ENCODE measurements at places on chromosomes 5 and 9. TPM values are rescaled to one million over a fixed set of nuclear protein-coding genes. Genes with fewer than 3 reads are reported as not detected.

LRRC19 gene
- not detected for polyA plus RNA-seq

PCDHB11 gene
- 0.31 TPM for polyA plus RNA-seq

PAEP gene
- polyA plus RNA-seq, result not detected

BTNL8 gene
- polyA plus RNA-seq, result 0.42 TPM

GDNF gene
- polyA plus RNA-seq, result 0.22 TPM

NIPBL gene
- polyA plus RNA-seq, result 10.4 TPM

PCDHB5 gene
- polyA plus RNA-seq, result 57.4 TPM

RLN2 gene
- polyA plus RNA-seq, result not detected

ADRA1B gene
- polyA plus RNA-seq, result 3.4 TPM

GKAP1 gene
- polyA plus RNA-seq, result 14.5 TPM

UTP15 gene
- 2.6 TPM for polyA plus RNA-seq

GRCh38 chr5:172680921-172681320 lies 39.9 kb downstream of the NEURL1B start:
- no peak for DNase-seq

GRCh38 chr5:72463449-72464052 lies 43.7 kb downstream of the ZNF366 start:
- DNase-seq, result no peak

- no peak for DNase-seq
Measured at GRCh38 chr5:119291056-119291455, 64.8 kb upstream of the TNFAIP8 start.

DNA sequence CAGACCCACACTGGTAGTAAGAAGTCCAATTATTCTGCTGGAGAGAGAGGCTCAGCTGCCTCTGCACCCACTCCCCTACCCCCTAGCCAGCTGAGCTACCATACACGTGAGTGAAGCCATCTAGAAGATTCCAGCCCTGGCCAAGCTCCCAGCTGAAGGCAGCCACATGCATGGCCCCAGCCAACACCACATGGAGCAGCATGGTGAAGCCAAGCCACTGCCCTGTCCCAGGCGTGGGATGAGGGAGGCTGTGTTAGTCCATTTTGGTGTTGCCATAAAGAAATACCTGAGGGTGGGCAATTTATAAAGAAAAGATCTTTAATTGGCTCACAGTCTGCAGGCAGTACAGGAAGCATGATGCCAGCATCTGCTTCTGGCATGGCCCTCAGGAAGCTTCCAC lies 20.0 kb upstream of the VDAC1 start:
- no peak for DNase-seq

GRCh38 chr5:73705364-73705763 lies 79.4 kb downstream of the ARHGEF28 start:
- DNase-seq, result no peak

GRCh38 chr5:90932052-90932699 lies 373.6 kb downstream of the ADGRV1 start:
- peak; percentile 72 for DNase-seq

GRCh38 chr9:91761362-91761761 lies 188.7 kb downstream of the ROR2 start:
- DNase-seq, result no peak

- no peak for DNase-seq
Measured at GRCh38 chr5:95162231-95162992, 122.5 kb downstream of the MCTP1 start.

DNA sequence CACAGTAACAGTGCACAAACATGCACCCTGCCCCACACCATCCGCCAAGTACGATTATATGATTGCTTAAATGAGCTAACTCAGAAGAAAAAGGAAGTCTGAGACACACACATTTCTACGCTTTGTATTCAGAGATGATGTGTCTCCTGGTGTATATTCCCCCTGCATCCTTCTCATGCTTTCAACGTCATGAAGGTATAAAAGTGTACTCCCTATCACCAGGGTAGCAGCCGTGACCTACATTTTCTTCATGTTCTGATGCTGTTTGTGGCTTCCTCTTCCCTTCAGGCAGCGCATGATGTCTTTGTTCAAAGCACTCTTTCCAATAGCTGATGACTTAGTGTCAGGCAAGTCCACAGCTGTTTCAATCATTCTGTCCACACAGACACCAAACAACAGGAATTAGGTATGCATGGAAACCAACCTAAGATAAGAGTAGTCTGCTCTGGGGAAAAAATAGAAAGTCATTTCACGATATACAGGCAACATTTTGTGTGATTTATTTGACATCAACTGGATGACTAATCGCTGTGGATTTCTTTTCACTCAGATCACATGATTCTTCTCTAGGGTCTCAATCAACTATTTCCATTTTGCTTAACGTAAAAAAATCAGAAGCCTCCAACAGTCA lies 269.4 kb upstream of the PTGER4 start:
- DNase-seq, result no peak

- no peak for DNase-seq
Measured at GRCh38 chr5:172951371-172952033, 7.7 kb upstream of the RPL26L1 start.

GRCh38 chr5:172048539-172049101 lies 42.2 kb upstream of the FBXW11 start:
- DNase-seq, result no peak

GRCh38 chr9:92954886-92955285 lies 7.6 kb downstream of the FGD3 start:
- DNase-seq, result no peak

- no peak for DNase-seq
Measured at GRCh38 chr9:31519826-31520225, 864.6 kb upstream of the ACO1 start.

GRCh38 chr9:119781886-119782285 lies 412.7 kb upstream of the BRINP1 start:
- peak; percentile 90 for DNase-seq

GRCh38 chr5:145385276-145385675 lies 449.9 kb downstream of the PRELID2 start:
- no peak for DNase-seq

DNA sequence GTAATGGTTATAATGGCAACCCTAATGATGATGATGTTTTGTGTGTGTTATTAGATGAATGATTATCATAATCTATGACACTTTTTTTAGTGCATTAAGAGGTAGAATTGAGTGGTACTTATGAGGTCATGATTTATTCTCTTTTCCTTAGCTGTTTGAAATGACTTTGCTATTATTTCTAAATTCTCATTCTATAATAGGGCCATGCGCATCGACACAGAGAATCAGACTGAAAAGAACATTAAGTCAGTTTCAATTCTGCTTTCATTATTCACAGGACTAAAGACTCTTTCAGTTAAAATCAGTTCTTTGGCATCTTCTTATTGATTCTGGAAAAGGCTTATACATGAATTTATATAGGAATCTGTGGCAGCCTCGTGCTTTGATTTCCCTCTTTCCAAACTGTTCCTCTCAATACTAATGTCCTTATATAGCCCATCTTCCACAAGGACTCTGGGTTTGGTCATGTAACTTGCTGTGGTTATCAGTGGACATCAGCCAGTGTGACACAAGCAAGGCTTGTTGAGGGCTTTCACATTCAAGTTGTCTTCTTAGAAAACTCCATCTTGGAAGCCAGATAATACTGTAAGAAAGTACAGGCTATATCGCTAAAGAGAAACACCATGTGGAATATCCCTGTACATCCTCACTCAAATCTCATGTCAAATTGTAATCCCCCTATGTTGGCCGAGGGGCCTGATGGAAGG lies 140.3 kb upstream of the CHD1 start:
- no peak for DNase-seq

DNA sequence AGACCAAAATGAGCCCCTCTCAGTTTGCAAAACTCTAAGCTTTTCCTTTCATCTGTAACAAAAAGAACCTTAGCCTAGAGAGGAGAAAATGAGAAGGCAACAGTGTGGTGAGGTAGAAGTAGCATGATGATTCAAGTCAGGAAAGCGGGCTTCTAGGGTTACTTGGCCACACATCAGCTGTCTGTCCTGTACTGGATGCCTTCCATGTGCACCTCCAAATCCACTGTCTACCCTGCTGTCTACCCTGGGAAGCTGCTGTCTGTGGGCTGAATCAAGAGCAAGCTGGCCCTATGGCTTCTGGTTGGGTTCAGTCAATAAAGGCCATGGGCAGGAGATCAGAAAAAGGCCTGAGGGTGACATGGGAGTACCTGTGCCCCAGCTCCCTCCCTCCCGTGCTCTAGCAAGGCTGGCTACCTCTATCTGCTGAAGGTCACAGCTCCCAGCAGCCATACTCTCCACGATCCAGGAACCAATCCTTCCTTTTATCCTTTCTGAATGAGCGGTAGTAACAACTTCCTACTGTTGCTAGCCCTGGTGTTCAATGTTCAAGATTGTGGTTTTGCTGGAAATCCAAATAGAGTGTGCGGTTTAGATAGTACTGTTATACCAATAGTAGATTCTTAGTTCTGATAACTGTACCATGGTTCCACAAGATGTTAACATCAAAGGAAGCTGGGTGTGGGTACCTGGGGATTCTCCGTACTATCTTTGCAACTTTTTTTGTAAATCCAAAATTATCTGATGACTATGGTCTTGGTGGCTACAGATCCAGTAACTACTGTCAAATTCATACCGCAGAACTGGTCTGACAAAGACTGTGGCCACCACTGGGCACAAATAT lies 191.0 kb downstream of the ESM1 start:
- no peak for DNase-seq

GRCh38 chr5:87588316-87588715 lies 175.6 kb upstream of the CCNH start:
- DNase-seq, result no peak

GRCh38 chr9:86315078-86315477 lies 32.7 kb upstream of the ISCA1 start:
- DNase-seq, result no peak

DNA sequence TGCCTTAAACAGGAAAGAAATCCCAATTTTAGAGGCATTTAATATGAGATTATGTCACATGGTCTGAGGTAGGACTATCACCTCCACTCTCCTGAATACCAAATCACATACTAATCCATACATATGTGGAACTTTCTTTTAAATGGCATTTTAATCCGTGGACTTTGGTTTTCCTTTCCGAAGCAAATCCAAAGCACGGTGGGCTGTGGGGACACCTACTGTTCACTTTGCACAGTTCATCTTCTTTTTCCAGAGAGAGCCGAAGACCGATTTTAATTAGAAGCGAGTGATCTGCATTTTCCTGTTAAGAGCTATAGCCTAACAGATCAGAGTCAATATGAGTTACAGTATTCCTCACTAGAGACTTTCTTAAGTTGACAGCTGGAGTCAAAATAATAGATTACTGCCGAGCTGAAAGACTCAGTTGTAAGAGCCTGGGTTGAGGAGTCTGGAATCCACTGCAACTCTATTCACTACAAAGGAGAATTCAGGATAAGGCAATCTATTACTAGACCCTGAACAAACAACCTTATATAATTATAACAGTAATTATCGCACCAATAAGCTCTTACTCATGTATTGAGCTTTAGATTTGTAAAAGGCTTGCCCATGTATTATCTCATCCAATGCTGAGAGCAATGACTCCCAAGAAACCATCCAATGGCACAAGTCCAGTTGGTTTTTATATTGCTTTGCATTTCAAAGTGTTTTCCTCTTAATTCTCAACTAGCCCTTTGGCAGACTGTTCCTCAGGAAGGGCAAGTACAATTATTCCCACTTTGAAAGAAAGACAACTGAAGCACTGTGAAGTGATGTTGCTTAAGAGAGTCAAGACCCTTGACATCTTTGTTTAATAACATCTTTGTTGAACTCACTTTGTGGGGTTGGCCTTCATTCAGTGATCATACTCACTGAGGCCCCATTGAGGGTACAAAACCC lies 144.7 kb downstream of the TRPM6 start:
- peak; percentile 85 for DNase-seq

DNA sequence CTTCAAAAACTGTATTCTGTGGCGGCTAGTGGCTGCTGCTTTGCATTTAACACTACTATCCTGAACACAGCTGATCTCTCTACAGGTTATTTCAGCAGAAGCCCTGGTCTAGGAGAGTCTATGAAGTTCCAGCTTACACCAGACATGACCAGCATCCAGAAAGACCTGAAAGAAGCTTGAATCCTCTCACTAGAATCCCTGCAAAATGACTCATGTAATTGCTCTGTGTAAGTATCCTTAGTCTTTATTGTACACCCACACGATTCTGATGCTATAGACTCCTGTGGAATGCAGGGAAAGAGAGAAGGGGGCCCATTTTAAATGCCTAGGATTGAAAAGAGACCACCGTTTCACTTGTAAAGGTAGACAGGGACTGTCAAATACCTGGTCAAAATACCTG lies 859 bp upstream of the GRIA1 start:
- DNase-seq, result no peak

DNA sequence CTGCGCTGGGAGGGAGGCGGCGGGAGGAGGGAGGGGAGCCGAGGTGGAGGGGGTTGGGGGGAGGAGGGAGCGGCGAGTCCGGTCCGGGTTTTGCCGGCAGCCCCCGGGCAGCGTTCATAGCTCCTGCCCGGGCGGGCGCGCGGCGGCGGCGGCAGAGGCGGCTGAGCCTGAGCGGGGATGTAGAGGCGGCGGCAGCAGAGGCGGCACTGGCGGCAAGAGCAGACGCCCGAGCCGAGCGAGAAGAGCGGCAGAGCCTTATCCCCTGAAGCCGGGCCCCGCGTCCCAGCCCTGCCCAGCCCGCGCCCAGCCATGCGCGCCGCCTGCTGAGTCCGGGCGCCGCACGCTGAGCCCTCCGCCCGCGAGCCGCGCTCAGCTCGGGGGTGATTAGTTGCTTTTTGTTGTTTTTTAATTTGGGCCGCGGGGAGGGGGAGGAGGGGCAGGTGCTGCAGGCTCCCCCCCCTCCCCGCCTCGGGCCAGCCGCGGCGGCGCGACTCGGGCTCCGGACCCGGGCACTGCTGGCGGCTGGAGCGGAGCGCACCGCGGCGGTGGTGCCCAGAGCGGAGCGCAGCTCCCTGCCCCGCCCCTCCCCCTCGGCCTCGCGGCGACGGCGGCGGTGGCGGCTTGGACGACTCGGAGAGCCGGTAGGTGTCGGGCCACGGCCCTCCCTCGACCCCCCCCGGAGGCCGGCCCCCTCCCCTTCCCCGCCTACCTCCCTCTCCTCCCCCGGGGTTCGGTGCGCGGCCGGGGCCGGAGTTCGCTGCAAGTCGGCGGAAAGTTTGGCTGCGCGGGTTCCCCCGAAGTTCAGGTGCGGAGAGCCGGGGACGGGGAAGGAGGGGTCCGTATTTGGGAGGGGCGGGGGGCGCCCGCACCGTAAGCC lies at the start of gene CXXC5:
TSS of gene CXXC5 (plus strand) at position 145 of the 877 bp plus-strand sequence. CDS start 32,175 bp downstream, outside the sequence.
- DNase-seq, result peak; percentile 92

- DNase-seq, result no peak
Measured at GRCh38 chr9:131917009-131917408, 162.7 kb downstream of the MED27 start.

DNA sequence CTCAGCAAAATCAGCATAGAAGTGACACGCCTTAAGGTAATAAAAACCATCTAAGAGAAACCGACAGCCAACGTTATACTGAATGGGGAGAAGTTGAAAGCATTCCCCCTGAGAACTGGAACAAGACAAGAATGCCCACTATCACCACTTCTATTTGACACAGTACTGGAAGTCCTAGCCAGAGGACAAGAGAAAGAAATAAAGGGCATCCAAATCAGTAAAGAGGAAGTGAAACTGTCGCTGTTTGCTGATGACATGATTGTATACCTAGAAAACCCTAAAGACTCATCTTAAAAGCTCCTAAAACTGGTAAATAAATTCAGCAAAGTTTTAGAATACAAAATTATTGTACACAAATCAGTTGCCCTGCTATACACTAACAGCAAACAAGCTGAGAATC lies 393.3 kb downstream of the KIF4B start:
- no peak for DNase-seq

Measured in brain (organoid and tissue), 16 donors.